ENCODE measurements at places on chromosomes 5 and 9.
A peak's percentile ranks its signal among the peaks of the same experiment; 100 is the strongest.

DNA sequence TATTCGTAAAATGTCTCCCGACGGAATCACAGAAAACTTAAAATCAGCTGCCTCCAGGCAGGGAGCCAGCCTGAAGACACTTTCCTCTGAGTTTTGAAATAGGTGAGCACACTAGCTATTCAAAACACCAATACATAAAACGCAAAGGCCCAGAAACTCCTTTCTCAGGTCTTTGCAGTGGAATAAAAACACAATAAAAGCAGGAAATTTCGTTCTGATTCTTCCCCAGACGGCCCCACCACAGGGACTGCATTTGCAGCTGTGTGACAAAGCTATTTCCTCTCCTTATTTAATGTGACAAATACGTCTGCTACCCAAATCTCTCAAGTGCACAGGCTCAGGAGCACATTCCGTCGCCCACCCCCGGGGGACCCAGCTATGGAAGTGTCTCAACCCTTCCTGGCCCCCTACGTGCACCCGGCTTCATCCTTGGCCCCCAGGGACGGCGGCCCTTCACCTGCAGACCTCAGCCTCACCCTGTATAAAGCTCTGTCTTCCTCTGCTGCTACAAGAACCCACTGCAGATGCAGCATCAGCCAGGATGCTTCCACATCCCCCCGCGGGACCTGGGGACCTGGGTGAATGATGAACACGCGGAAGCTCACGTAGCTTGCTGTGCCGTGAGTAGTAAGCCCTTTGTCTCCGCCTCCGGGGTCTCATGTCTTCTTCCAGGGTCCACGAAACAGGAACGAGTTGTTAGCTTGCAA, 24.9 kb downstream of the AHRR start:
- DNase-seq = no peak

DNA sequence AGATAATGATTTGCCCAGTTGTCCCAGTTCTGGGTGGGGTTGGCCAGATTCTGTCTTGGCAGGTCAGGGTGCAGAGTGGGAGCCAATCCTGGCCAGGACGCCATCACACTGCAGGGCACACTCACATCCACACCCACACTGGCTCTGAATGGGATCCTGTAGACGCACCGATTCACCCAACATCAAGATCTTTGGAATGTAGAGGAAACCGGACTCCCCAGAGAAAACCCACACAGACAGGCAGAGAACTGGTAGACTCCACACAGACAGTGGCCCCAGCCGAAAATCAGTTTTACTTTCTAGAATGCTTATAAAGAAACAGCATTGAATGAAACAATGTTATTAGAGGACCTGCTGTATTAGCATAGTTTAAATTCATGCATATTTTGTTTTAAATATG, 343.1 kb upstream of the DAB2 start:
- no peak for DNase-seq

DNA sequence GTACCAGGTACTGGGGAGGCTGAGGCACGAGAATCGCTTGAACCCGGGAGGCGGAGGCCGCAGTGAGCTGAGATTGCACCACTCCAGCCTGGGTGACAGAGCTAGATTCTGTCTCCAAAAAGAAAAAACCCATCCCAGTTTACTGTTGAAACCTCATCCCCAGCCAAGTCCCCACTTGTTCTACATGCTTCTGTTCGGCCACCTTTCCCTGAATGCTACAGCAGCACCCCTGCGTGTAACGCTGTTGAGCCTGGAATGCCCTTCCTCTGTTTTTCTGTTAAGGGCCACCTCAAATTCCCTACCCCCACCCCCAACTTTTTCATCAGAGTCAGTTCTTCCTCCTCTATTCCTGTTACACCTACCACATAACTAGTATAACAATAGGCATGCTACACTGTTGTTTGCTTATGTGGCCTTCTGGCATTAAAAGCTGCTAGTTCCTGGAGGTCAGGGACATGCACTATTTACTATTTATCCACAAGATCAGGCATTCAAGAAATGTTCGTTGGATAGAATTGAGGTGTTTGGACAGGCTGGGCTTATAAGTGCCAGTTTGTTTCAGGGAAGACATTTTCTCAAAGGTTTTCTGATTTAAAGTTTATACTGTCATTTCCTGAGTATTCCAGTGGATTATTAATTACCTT, 47.1 kb upstream of the C5orf47 start:
- DNase-seq = no peak

DNA sequence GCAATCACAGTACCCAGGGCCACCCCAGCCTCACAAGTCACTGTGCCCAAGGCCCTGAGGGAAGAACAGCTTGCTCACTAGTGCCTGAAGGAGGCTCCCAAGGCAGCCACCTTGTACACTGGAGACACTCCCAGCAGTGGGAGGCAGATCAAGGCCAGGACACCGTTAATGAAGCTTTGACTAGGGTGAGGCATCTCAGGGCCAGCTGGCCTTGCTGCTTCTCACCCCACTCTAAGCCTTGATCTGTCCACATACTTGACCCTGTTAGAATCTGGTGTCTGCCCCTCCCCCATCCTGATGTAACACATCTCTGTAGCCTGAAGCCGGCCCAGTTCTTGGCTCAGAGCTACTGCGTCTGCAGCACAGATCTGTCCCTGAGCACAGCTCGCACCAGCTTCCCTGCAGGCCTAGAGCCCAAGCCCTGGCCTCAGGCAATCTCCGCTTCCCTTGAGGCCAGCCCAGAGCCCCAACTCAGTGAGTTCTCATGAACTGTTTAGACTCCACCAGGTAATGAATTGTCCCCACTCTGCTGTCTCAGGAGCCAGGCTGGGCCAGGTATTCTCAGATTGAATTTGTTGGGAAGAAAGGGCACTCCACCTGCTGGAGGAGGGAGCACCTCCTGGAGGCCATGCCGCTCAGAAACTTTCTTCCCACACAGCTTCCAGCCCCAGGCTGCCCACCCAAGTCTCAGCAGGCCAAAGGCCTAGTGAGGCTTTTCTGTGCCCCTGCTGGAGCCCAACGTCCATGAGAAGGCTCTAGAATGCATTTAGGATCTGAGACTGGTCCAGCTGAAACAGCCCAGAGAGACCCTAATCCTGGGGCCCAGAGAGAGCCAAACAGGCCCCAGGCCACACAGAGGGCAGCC, 13.4 kb upstream of the JADE2 start:
- peak; percentile 82 for DNase-seq

DNA sequence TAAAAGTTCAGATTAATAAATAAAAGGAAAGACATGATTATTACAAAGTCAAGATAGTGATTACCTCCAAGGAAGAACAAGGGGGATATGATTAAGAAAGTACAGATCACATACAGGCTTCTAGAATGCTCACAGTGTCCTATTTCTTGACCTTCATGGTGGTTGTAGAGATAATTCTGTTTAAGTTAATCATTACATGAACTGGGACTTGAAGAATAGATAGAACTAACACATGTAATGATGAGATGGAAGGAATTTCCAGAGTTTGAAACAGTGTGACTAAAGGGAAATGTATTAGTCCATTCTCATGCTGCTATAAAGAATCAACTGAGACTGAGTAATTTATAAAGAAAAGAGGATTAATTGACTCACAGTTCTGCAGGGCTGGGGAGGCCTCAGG, 72.7 kb downstream of the LURAP1L start:
- DNase-seq = no peak

DNA sequence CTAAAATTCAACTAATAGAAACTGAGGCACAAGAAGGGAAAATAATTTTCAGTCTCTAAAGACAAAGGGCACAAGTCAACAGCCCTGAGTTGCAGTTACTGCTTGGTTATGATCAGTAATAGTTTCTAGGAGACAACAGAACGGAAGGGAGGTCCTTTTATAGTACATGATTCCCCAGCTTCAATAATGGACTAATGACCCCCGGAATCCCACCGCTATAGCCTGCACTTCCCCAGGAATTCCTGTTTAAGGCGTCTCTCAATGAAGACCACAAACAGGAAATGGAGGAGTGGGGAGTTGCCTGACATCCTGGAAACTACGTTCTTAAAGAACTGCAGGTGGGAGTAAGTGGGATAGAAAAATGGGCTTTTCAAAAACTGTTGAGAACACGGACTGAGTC, 60.6 kb downstream of the DIAPH1 start:
- DNase-seq = no peak

DNA sequence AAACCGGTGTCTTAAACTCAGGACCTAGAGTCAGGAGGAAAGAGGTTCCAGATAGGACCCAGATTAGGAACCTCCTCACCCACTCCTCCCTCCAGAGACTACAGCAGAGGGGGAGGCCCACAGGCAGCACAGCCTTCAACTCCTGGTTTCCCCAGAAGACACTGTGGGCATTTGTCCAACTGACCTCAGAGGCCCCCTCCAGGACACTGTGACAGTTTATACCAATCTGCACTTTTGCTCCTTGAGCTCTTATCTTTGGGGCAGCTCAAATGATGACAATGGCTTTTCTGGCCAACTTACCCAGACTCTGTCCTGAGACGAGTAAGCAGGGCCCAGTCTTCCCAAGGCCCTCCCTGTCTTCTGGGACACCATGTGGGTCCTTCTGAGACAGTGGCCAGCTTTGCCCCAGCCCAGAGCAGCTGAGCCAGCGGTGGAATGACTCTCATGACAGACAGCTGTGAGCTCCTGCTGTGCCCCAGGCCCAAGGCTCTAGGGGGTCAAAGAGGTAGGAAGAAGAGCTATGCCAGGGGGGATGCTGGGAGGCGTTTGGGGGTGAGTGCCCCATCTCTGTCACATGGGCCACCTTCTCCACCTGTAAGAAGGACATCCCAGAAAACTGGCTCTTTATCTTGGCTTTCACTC, 14.3 kb downstream of the OR2V2 start:
- no peak for DNase-seq

DNA sequence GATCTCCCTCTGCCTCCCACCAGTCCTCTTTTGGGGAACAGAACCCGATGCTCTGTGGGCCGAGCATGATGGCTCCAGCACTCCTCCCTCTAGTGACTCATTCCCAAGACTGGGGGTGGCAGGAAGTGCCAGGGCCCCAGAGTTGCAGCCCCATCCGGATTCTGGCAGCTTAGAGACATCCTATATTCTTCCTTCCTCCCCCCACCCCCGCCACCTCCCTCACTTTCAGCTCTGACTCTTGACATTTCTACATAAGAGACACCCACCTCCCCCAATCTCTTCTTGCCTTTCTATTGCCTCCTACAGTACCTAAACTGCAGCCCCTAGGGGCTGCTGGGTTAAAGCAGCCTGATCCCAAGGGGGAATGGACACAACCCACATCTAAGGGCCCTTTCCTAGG, 47.1 kb upstream of the MATR3 start:
- no peak for DNase-seq

GRCh38 chr9:80074439-80074838, 502.7 kb downstream of the TLE4 start:
- no peak for DNase-seq

- no peak for DNase-seq
These were observed 125.5 kb downstream of the OLFM1 start for GRCh38 chr9:135212961-135213360.

DNA sequence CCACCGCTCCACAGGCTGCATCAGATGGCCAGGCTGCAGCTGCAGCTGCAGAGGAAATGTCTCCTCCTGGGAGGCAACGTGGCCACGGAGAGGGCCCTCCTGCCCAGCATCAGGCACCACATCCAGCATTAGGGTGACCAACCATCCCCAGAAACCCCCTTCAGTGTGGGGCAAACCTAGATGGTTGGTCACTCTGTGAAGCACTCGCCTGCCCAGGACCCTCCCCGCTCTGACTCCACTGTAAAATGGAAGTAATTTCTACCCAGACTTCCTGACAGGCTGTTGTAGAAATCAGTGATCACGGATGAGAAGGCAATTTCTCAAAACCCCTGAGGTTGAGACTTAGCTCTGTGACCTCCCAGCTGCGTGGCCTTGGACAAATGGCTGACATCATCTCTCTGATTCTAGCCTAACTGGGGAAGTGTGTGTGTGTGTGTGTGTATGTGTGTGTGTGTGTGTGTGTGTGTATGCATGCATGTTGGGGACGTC, 31.6 kb downstream of the B4GALT1 start:
- DNase-seq = no peak

GRCh38 chr9:128733256-128733655, 9.3 kb upstream of the ZDHHC12 start:
- DNase-seq = peak; percentile 95

GRCh38 chr5:67673180-67673579, 476.6 kb upstream of the CD180 start:
- no peak for DNase-seq

GRCh38 chr5:1564182-1564748, 40.5 kb upstream of the LPCAT1 start:
- no peak for DNase-seq

DNA sequence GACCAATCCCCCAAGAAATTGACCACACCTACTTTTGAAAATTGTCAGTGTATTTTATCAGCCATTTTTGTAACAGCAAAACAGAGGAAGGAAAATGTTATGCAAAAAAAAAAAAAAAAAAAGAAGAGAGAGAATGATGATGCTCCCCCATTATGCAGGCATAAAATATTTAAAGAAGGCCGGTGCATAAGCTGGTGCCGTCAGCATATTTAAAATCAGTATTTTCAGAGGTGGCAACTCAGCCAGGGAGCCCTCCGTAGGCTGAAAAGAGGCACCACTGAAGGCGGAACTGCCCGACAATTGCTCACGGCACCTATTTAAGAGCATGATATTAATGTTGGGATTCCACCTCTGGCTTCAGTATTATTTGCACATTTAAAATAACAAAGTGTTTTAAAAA, 33.4 kb downstream of the IRX2 start:
- no peak for DNase-seq

DNA sequence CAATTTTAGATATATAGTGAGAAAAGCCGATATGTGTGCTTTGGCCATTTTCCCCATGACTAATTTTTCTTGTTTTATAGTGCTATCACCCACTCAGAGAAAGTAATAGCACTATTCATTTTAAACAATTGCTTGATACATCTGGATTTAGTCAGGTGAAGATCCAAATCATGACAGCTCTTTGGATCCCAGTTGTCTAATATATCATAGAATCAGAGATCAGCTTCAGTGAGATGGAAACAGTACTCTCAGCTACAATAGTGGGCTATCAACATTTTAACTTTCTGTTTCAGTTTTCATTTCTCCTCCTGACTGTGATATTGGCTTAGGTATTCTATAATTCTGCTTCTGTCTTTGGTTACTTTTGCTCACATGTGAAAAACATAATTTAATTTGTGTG, 38.7 kb downstream of the VCAN start:
- DNase-seq = no peak

GRCh38 chr5:36066540-36067210, at the start of gene UGT3A2:
Gene UGT3A2 (minus strand): TSS chr5:36066882. CDS start chr5:36066789, 93 bp downstream.
- no peak for DNase-seq

DNA sequence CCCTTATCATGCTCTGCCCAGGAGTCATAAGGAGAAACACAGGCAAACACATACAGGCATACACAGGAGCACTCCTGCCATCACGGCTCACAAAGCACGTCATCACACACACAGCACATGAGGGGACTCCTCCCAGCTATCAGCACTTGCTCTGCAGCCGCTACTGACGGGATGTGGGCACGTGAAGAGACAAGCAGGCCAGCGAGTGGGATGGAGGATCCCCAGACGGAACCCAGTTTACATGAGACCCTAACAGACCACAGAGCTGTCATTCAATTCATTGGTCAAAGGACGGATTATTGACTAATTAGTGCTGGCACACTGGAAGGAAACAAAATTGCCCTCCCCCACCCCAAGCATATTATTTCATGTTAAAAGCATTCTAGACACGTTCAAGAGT, 53.6 kb downstream of the SEMA4D start:
- no peak for DNase-seq
